RWPE2 (cell line): ENCODE measurements at places on chromosomes 2 and 18.
A peak's percentile ranks its signal among the peaks of the same experiment; 100 is the strongest.

DNA sequence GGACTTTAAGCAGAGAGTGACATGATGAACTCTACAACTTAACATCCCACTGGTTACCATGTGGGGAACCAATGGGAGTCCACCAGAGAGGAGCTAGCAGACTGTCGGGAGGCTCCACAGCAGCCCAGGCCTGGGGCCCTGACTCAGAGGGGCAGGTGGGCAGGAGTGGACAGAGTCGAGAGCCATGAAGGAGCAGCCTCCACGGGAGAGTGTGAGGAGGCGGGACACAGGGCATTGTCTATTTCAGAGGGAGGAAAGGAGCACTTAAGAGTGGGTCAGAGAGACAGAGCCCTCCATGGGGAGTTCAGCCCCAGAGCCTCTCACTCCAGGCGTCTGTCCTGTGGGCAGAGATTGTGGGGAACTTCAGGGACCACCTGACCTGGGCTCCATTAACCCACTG lies 118.7 kb downstream of the CYP26B1 start:
- DNase-seq: peak; percentile 23

DNA sequence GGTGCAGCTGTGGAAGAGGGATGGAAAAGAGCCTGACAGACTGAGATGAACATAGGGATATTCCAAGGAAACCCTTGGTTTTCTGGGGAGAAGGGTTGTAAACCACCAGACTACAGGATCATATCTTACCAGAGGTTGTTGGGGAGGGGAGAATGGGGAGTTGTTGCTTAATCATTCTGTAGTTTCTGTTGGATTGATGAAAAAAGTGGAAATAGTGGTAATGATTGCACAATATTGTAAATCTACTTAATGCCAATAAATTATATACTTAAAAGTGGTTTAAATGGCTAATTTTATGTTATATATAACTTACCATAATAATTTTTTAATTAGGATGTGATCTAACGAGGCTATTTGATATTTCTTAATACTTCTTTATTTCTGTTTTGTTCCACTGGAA lies 800.9 kb downstream of the BCL11A start:
- no peak for DNase-seq

DNA sequence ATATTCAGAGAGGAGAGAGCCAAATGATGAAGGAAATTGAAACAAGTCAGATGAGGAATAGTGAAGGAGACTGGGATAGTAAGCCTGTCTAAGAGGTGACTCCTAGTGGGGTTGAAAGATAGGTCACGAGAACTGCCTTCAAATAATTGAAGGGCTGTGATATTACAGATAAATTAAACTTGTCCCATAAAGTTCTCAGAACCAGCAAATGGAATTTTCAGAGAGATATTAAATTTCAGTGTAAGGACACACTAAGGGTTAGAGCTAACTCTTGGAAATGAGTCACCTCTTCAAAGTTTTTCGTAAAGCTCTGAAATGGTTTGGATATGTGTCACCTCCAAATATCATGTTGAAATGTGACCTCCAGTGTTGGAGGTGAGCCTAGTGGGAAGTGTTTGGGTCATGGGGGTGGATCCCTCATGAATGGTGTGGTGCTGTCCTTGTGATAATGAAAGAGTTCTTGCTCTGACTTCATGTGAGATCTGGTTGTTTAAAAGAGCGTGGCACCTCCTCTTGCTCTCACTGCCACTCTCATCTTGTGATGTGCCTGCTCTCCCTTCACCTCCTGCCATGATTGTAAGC lies 87.3 kb downstream of the BABAM2 start:
- peak; percentile 62 for DNase-seq

DNA sequence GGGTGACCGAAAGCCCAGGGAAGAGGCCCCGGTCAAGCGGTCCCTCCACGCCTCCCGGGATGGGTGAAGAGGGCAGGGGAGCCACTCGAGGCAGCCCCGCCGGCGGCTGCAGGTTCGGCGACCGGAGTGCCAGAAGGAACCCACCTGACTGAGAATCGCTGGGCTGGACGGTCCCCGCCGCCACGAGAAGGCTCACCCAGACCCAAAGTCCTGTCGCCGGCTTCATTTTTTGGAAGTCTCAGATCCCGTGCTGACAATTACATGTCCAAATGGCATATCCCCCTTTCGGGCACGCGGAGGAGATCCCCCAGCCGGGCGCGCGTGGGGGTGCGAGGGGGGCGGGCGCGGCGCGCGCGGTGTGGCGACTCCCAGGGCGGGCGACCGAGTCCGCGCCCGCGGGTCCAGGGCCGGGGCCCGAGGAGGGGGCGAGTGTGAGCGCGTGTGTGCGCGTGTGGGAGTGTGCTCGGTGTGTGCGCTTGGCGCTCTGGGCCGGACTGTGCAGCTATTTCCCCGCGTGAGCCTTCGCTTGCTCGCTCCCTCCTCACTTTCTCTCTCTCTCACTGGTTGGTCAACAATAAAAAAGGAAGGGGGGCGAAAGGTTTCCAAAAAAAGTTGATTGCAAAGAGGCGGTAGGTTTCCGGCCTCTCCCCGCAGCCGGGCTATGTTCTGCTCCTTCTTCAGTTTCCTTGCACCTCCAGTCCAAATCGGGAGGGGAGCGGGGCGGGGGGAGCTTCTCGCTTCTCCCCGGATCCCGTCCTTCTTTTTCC lies at the start of gene ERBB4:
TSS of gene ERBB4 (minus strand) at position 498 of the 767 bp plus-strand sequence. CDS start at position 226, 272 bp downstream.
- DNase-seq: no peak

DNA sequence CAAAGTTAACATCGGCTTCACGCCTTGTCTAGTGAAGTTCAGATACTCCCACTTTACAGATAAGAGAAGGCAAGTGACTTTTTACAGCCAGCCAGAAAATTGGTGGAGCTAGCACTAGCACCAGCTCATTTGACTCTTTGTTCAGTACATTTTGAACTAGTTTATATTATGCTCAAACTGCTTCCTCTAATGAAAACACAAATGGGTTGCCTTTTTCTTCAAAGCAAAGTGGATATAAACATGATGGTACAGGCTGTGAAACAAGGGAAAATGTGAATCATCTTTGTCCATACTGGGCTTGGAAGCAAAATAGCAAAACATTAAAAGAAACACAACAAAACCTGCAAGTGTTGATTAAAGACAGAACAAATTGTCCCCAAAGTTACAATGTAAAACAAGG lies 99.6 kb upstream of the LHCGR start:
- no peak for DNase-seq

GRCh38 chr18:62396381-62396780 lies 71.3 kb downstream of the TNFRSF11A start:
- DNase-seq: no peak

- DNase-seq: no peak
These were observed 129.3 kb upstream of the EPAS1 start for GRCh38 chr2:46167924-46168323.

- no peak for DNase-seq
These were observed 429.0 kb downstream of the SUCLG1 start for GRCh38 chr2:84029903-84030575.

DNA sequence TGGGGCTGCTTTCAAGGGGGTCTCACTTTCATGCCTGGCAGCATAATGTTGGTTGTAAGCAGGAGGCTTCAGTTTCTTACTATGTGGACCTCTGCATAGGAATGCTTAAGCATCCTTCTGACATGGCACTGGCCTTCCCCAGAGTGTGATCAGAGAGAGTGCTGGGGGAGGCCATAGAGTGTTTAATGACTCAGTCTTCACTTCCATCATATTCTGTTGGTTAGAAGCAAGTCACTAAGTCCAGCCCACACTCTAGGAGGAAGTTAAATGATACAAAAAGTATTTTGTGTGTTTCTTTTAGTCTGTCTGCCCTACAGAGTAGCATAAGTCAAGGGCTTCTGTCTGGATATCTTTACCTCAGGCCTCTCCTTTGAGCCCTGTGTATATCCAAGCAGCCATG lies 64.9 kb downstream of the GALNT1 start:
- DNase-seq: no peak
